AG20443 (cell line): ENCODE measurements at places on chromosomes 16 and 17.

- DNase-seq = peak; percentile 98
Observed at GRCh38 chr16:54286366-54287130, at the start of gene IRX3. TSS of gene IRX3 (minus strand) at chr16:54286787. CDS start at chr16:54286050, 737 bp downstream.

DNA sequence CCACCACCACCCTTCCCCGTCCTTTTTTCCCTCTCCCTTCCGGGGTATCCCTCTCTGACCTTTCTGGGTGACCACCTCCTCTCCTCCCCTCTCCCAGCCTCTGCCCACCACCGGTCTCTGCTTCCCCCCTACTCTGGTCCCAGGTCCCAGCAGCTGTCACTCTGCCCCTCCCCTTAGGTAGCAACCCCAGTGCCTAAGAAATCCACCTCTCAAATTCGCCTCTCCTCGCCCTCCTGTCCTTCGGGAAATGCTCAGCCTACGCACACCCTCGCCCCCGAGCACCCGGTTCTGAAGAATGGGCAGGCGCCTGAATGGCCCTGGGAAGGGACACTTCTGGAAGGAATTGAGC lies 775 bp upstream of the SP6 start:
- no peak for DNase-seq

DNA sequence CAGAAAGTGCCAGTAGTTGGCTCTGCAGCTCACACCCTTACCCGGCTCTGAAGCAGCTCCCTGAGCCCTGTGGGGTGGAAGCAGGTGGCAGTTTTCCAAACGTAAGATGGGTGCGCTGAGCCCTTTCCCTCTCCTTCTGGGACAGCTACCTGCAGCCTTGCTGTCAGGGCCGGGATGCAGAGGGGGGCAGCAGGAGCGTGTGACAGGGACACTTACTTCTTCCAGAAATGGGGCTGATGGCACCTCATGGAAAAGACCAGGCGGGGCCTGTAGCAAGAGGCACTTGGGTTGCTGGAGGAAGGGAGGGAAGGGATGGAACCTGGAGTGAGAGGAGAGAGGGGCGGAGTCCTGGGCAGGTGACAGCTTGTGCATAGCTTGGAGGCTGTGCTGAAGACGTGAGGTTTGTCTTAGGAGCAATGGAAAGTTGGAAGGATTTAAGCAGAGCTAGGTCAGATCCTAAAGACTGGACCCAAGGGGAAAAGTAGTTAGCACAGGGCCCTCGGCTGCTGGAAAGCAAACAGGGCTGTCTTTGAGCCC lies 216.8 kb upstream of the RPL38 start:
- no peak for DNase-seq

DNA sequence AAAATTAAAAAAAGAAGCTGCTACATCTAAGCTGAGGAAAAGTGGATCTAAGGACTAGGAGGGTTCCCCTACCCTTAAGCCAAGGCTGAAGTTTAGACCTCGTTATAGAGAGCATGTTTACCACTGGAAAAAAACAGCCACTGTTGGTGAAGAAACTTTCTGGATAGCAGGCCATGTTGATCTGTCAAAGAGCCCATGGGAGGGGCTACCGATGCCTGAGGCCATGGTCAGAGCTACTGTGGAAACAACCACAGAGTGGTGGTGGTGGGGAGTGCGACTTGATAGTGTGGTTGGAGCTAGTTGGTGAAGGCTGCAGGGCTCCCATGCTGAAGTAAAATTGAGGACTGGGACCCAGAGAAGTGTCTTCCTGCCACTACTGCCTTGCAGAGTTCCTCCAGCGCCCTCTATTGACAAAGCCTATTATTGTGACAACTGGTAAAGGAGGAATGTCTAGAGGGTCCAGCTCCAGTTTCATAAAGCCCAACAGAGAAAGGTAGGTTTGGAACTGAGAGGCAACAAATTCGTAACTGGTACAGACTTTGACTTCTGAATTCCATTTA lies 12.7 kb upstream of the FAM20A start:
- peak; percentile 71 for DNase-seq

- no peak for DNase-seq
Observed at GRCh38 chr17:27622986-27623385, 8.0 kb upstream of the LGALS9 start.

DNA sequence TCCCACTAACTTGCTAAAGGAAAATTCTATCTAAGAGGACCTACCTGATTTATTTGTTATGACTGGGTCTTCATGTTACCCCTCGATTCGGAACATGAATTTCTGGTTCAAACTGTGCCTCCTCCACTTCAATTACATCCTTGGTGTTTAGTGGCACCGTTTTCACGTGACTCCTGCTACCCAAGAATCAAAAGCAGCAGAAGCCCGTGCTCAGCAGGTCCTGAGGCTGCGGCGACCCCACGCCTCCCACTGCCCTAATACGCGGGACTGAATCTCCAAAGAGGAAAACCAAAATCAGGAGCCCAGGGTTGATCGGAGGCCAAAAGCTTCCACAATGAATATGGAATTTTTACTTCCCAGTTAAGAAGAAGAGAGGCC lies 94.0 kb upstream of the METRNL start:
- DNase-seq = no peak

GRCh38 chr17:47935961-47936360 lies 5.4 kb upstream of the PNPO start:
- peak; percentile 69 for DNase-seq

DNA sequence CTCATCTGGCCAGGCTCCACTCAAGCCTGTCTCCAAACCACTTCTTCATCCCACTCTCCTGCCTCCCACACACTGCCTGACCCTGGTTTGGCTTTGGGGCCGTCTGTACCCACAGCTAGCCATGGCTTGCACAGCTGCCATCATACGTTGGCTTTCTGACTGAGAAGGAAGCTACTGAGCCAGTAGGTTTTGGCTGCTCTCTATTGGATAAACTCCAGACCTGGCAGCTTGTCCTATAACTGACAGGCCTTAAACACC lies 3.9 kb downstream of the MIF4GD start:
- no peak for DNase-seq

GRCh38 chr17:2406271-2406902 lies 5.5 kb upstream of the MNT start:
- no peak for DNase-seq

DNA sequence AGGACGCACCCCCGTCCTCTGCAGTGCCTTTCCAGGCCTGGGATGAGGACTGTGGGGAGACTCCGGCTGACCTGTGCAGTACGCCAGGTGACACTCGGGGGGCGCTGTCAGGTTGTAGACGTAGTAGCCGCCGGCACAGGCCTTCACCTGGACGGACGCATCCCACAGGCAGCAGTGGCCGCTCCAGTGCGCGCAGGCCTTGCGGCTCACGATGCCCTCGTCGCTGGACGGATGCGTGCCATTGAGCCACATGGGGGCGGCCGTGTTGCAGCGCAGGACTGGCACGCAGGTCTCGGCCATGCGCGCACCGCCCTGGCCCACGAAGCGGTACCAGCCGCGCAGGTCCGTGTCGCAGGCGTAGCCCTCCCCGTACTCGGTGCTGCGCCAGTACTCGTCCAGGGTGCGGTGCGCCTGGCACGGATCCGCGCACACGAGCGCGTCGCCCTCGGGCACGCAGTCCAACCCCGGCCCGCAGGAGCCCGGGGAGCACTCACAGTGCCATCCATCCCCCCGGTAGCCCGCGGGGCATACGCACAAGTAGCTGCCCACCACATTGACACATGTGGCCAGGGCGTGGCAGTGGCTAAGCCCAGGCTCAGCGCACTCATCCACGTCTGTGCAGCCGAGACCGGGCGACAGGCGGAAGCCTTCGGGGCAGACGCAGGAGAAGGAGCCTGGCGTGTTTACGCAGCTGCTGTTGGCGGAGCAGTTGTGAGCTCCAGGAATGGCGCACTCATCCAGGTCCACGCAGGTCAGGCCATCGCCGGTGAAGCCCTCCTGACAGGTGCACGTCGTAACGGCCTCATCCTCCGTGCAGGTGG lies 3.9 kb downstream of the UMOD start:
- no peak for DNase-seq

DNA sequence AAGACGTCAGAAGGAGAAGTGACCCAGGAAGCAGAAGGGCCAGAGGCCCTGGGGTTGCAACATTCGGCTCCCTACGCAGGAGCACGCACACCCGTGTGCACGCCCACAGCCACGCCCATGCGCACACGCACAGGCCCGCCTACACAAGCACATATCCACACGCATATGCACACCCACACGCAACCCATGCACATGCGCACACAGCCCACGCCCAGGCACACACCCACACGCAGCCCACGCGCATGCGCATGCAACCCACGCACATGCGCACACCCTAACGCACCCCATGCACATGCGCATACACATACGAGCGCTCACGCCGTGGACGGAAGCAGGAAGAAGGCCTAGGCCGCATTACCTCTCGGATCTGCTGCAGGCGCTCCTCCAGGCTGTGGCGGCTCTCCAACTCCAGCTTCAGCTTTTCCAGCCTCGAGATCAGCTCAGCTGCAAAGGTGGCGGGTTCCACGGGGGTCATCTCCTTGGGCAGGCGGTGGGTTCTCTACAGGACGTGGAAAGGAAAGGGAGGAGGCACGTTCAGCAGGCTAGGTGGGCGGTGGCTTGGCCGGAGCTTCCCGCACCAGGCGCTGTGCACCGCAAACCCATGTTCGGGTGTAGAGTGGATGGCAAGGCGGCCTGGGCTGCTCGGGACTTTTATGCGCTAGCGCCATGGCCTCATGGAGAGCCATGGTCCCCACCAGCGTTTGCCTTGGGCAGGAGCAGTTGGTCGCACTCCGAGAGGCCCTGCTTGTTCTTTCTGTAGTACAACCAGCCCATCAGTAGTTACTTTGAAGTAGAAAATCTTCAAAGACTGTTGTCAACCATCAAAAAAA lies 23.4 kb downstream of the AXIN2 start:
- DNase-seq = peak; percentile 79
